Head of caudate nucleus (tissue), 42 donors: ENCODE measurements at places on chromosomes 16 and 17.

- peak; percentile 79 for DNase-seq
Observed at GRCh38 chr16:75108792-75109731, 7.5 kb downstream of the LDHD start.

- no peak for DNase-seq
Observed at GRCh38 chr17:57920916-57921703, 34.1 kb downstream of the CUEDC1 start.

- DNase-seq = no peak
Observed at GRCh38 chr17:61218438-61218837, 181.2 kb upstream of the TBX2 start.

- no peak for DNase-seq
Observed at GRCh38 chr16:897200-897543, 73.6 kb downstream of the LMF1 start.

GRCh38 chr16:67361038-67361437 lies 32.3 kb downstream of the TPPP3 start:
- no peak for DNase-seq

DNA sequence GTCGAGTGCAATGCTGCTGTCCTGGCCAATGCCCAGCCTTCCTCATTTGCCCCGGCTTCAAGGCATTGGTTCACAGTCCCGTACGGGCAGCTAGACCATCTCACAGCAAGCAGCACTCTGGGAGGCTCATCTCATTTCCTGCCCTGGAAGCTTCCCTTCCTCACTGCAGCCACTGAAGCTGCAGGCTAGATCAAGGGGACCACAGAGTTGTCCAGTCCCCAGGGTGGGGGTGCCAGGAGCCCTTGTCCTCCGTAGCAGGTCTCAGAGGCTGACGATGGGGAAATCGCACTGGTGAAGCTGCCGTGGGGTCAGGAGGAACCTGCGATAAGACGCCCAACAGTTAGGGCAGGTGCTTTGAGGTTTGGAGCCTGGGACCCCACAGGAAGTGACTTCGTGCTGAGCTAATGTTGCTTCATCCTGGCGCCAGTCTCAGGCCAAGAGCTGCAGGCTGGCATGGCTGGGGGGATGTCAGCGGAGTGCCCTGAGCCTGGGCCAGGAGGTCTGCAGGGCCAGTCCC lies at the start of gene SPNS3:
Gene SPNS3 (plus strand): TSS at position 426 of the 517 bp plus-strand sequence. CDS start 28 bp downstream, at position 454.
- DNase-seq = no peak

DNA sequence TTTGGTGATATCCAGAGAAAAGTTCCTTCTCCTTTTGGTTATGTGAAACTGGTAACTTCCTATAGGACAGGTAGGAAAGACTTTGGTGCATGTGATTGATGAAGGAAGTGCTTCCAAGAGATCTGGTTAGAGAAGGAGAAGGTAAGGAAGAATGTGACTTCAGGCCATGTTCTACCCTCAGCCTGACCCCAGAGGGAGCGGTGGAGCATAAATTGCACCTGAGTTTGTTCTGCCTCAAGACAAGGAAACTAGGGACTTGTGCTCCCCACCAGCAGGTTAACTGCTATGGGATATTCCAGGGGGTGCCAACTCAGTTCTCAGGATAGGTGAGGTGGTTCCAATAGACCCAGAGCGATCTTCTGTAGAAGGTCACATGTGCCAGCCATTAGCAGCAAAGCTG lies 299.3 kb upstream of the XYLT1 start:
- DNase-seq = no peak

DNA sequence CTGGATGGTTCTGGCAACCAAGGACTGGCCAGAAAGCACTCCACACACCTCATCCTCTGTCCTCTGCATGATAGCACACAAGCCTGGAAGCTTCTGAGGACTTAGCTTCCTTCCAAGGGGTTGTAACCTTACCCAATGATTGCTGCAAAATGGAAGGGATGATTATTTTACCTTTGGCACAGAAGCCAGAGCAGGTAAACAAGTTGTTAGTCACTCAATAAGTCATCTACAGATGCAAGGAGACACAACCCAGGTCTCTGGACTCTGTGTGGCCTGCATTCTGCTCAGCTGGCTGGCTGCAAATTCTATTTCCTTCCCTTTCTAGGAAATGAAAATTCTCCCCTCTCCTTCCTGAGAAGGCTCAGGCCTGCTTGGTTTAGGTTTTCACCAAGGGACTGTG lies 26.7 kb upstream of the DYNLL2 start:
- no peak for DNase-seq

DNA sequence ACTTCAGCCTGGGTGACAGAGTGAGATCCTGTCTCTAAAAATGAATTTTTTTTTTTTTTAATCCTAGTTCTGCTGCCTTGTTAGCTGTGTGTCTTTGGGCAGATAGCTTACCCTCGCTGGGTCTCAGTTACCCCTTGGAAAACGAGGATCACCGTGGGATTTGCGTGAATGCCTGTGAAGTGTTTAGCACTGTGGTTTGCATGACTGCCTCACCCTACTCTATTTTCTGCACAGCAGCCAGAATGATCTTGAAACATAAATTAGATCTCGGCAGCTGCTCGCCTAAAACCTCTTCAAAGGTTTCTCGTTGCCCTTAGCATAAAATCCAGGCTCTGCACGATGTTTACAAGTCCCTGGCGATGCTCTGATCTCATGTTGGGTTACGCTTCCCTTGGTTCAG lies 71.2 kb upstream of the GRIN2A start:
- DNase-seq = no peak

DNA sequence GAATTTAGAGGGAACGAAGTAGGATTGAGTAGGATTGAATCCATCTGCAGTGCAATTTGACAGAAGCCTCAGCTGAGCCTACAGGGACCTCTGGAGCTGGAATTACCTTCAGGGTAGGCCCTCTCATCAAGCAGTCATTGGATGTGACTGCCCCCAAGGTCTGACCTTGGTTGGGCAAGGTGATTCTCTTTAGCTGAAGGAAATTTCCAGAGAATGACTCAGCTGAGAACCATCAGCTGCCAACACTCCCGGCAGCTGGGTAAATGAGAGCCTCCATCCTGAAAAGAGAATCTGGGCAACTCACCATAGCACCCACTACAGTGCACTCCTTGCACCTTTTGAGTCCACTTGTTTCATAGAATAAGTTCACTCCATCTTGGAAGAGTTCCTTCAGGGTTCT lies 113.5 kb upstream of the MED13 start:
- DNase-seq = no peak

- no peak for DNase-seq
Observed at GRCh38 chr16:22674832-22675191, 139.2 kb upstream of the HS3ST2 start.

GRCh38 chr16:1188432-1189189 lies 35.7 kb downstream of the CACNA1H start:
- DNase-seq = no peak

DNA sequence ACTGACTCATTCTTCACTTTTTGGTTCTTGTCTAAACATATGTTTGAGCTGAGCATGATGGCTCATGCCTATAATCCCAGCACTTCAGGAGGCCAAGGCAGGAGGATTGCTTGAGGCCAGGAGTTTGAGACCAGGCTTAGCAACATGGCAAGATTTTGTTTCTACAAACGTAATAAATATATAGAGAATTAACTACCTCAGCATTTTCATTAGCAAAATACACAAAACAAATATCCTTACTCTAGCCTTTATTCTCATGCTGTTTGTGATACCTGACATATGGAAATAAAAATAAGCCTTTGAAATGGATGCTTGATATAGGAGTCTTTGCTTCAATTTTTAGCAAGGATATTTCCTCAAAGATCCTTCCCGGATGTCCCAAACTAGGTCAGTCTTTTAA lies 132.8 kb downstream of the ABCC1 start:
- no peak for DNase-seq

- no peak for DNase-seq
Observed at GRCh38 chr16:67271446-67271845, 7.9 kb upstream of the PLEKHG4 start.

- no peak for DNase-seq
Observed at GRCh38 chr16:9351841-9352434, 260.5 kb downstream of the HAPSTR1 start.

DNA sequence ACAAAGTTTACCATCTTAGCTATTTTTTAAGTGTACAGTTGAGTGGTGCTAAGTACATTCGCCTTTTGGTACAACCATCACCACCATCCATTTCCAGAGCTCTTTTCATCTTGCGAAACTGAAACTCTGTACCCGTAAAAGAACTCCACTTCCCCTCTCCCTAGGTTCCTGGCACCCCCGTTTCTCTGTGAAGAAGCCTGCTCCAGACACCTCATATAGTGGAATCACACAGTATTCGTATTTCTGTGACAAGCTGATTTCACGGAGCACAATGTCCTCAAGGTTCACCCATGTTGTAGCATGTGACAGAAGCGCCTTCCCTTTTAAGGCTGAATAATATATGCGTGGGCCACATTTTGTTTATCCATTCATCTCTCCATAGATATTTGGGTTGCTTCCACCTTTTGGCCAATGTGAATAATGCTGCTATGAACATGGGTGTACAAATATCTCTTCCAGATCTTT lies 54.2 kb upstream of the MAP3K14 start:
- DNase-seq = no peak

DNA sequence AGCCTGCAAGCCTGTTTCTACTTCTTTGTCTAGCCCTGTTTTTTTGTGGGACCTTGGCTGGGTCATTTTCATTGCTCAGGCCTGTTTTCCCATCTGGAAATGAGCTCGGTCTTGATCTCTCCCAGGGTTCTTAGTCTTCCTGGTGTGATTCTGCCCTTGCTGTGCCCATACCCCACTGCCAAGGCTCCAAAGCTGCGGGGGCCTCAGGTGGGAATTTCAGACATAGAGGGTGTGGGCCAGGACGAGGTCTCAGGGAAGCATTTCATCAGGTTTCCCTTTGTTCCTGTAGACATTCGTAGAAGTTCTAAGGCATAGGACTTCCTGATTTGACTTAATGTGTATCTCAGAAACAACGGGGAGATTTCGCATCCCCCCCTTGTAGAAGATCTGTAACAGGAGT lies 5.8 kb downstream of the MPRIP start:
- DNase-seq = no peak

- DNase-seq = no peak
Observed at GRCh38 chr17:62109378-62109902, 44.4 kb upstream of the MED13 start.

DNA sequence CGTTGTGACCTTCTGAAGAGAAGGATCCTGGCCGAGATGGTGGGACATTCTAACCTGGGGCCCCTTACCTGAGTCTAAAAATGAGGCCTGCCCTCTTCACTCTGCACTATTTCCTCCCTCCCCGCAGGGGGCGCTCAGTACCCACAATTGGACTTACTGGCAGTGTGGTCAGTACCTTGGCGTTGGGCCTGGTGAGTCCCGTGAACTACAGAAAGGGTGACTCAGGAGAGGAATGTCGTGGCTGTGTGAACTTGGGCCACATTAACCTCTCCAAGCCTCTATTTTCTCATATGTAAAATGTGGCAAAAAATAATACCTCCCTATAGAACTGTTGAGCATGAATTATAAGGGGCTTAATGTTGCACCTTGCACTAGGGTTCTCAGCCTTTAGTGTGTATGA lies 3.9 kb downstream of the RSAD1 start:
- peak; percentile 90 for DNase-seq

GRCh38 chr16:76676356-76676755 lies 399.2 kb downstream of the CNTNAP4 start:
- DNase-seq = no peak

GRCh38 chr17:77409282-77410161 lies 268.8 kb downstream of the SEC14L1 start:
- peak; percentile 41 for DNase-seq

GRCh38 chr16:65702707-65703402 lies 581.0 kb upstream of the CDH11 start:
- no peak for DNase-seq

DNA sequence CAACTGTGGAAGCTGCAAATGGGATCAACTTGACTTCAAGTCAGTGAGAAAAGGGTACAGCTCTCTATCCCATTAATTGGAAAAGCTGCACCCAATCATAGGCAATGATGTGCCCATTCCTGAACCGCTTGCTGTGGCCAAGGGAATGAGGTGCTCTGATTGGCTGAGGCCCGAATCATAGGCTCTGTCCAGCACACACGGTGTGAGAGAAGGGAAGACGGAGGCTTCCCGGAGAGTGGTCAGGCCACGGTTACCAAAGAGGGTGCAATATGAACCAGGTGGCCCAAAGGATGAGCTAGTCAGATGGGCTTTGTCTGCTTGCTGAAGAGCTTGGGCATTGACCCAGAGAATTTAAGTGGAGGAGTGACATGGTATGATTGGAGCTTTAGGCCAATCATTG lies 353.3 kb downstream of the CPPED1 start:
- no peak for DNase-seq

GRCh38 chr16:27852116-27852515 lies 211.4 kb downstream of the GSG1L start:
- DNase-seq = no peak

- DNase-seq = no peak
Observed at GRCh38 chr17:37413875-37414519, 7.3 kb downstream of the TADA2A start.

GRCh38 chr16:50152351-50152806 lies 727 bp upstream of the TENT4B start:
- DNase-seq = peak; percentile 27

- DNase-seq = peak; percentile 63
Observed at GRCh38 chr17:75848523-75849278, 4.5 kb upstream of the UNC13D start.

DNA sequence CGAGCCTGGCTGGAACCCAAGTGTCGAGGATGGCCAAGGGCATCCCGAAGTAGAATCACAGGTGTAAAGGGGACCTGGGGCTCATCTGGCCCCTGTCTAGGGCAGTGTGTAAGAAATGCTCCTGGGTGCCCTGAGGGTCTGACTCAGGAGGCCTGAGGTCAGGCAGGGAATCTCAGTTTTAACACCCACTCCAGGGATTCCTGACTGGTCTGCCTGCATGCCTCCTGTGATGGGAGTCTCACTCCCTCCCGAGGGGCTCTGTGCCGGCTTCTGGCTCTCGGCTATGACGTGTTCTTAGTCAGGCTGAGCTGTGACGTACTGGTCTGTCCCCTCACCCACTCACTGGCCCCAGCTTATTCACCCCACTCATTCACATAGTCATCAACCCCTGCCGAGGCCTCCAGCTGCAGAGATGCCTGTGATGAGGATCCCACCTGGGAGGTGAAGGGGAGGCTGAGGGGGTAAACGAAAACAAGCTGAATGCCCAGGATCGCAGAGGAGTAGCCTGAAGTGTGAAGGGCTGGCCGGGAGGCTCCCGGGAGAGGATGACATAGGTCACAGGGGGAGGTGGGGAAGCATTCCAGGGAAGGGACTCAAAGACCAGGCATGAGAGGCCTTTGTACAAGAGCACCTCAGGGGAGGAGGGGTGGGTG lies 23.8 kb downstream of the FAM83G start:
- no peak for DNase-seq

- DNase-seq = no peak
Observed at GRCh38 chr17:60127068-60128064, 22.4 kb upstream of the CA4 start.

- no peak for DNase-seq
Observed at GRCh38 chr16:66587881-66588600, 8.8 kb downstream of the CMTM2 start.

GRCh38 chr17:7483255-7484066 lies 705 bp upstream of the POLR2A start:
- peak; percentile 96 for DNase-seq
